ENCODE measurements at places on chromosomes 1 and 21. TPM values are rescaled to one million over a fixed set of nuclear protein-coding genes. Genes with fewer than 3 reads are reported as not detected.
A peak's percentile ranks its signal among the peaks of the same experiment; 100 is the strongest.

- H3K4me1 ChIP-seq = no peaks in the 10 kb centered on the region
- no peak overlapping the region for H3K4me3 ChIP-seq
- H3K27ac ChIP-seq = no peak overlapping the region
- DNase-seq = no peak
These were observed 62.8 kb upstream of the ZBTB40 start for GRCh38 chr1:22388671-22389450.

GRCh38 chr1:209353053-209353452 lies 230.5 kb upstream of the CAMK1G start:
- no peaks in the 10 kb centered on the region for H3K36me3 ChIP-seq
- no peak for DNase-seq
- H3K27me3 ChIP-seq = no peaks in the 10 kb centered on the region
- H3K27ac ChIP-seq = no peak overlapping the region
- no peak overlapping the region for H3K4me3 ChIP-seq

- peak overlapping the region; percentile 93 for H3K27ac ChIP-seq
- peaks cover 38% of the 10 kb centered on the region for H3K4me1 ChIP-seq
- no peak for DNase-seq
- peak overlapping the region; percentile 51 for H3K4me3 ChIP-seq
- no peaks in the 10 kb centered on the region for H3K36me3 ChIP-seq
These were observed 451 bp downstream of the ADAMTSL4 start for GRCh38 chr1:150549496-150550221.

DNA sequence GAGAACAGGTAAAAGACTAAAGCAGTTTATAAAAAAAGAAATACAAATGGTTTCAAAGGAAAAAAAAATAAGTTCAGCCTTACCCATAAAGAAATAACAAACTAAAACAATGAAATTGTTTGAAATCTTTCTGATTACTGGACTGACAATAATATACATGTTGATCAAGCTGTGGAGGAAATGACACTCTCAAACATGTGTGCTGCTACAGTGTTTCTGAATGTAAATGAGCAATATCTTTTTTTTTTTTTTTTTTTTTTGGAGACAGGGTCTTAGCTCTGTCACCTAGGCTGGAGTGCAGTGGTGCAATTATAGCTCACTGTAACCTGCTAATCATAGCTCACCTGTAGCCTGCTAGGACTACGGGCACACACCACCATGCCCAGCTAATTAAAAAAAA lies 6.5 kb downstream of the EPS15 start:
- DNase-seq = no peak
- no peak overlapping the region for H3K4me3 ChIP-seq
- H3K27ac ChIP-seq = no peak overlapping the region
- H3K4me1 ChIP-seq = peaks cover 35% of the 10 kb centered on the region

GRCh38 chr1:41474490-41475271 lies 9.8 kb downstream of the EDN2 start:
- no peak for DNase-seq
- peaks cover 53% of the 10 kb centered on the region for H3K4me1 ChIP-seq
- H3K36me3 ChIP-seq = no peaks in the 10 kb centered on the region

DNA sequence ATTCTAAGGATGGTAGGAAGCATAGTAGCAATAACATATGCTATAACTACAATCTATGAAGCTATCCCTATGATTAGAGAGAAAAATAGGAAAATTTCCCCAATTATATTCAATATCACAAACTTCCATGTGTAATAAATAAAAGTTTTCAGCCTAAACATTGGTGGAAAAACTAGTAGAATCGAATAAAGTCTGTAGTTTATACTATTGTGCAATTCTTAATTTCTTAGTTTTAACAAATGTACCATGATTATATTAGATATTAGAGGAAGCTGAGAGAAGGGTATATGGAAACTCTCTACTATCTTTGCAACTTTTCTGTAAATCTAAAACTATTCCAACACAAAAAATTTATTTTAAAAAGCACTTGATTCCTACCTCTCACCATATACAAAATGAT lies 13.8 kb upstream of the GFI1 start:
- no peak overlapping the region for H3K4me3 ChIP-seq
- no peaks in the 10 kb centered on the region for H3K27me3 ChIP-seq
- no peaks in the 10 kb centered on the region for H3K4me1 ChIP-seq
- no peak for DNase-seq
- H3K36me3 ChIP-seq = no peaks in the 10 kb centered on the region

- peaks cover 42% of the 10 kb centered on the region for H3K4me1 ChIP-seq
- DNase-seq = peak; percentile 34
- H3K27me3 ChIP-seq = no peaks in the 10 kb centered on the region
- H3K27ac ChIP-seq = peak overlapping the region; percentile 56
- no peaks in the 10 kb centered on the region for H3K36me3 ChIP-seq
These were observed 97.7 kb upstream of the SLC25A33 start for GRCh38 chr1:9441451-9442133.

DNA sequence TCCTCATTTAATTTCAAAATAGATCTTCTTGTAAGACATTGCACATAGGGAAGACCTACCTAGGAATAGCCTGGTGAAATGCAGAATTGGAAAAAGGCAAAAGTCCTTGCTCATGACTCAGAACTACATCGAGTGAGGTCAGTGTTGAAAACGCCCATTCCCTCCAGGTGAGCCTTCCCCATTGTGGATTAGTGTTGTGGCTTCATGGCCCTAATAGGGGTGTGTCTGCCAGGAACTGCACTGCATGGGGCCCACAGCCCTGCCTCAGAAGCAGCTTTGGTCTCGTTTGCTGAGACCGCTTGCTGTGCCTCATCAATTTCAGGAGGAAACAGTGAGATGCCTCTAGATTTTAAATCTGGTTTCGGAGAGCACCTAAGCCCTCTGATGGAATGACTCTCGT lies 17.0 kb downstream of the TFF3 start:
- H3K4me1 ChIP-seq = no peaks in the 10 kb centered on the region
- H3K36me3 ChIP-seq = no peaks in the 10 kb centered on the region
- peak; percentile 79 for DNase-seq
- no peak overlapping the region for H3K4me3 ChIP-seq
- no peaks in the 10 kb centered on the region for H3K27me3 ChIP-seq
- H3K27ac ChIP-seq = no peak overlapping the region

DNA sequence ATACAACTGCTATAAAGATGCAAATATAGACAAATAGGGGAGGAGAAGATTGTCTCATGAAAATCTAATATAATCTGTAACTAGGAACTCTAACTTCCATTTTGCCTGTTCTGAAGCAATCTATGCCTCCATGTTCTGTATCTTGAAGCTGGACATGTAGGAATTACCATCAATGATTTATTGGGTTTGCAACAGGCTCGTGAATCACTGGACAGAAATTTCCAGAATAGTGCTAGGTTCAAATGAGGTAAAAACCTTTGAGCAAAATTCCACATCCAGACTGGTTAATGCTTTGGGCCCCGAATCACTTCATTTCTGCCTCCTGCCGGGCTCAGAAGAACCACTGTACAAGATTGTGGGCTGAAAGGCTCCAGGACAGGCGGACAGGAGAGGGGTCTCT lies 110.7 kb upstream of the CTTNBP2NL start:
- no peak for DNase-seq
- no peak overlapping the region for H3K4me3 ChIP-seq
- no peak overlapping the region for H3K27ac ChIP-seq
- no peaks in the 10 kb centered on the region for H3K27me3 ChIP-seq
- no peaks in the 10 kb centered on the region for H3K36me3 ChIP-seq

- H3K27me3 ChIP-seq = no peaks in the 10 kb centered on the region
- no peak overlapping the region for H3K27ac ChIP-seq
- no peaks in the 10 kb centered on the region for H3K4me1 ChIP-seq
- no peak for DNase-seq
These were observed 103.2 kb downstream of the PKN2 start for GRCh38 chr1:88787023-88787903.

DNA sequence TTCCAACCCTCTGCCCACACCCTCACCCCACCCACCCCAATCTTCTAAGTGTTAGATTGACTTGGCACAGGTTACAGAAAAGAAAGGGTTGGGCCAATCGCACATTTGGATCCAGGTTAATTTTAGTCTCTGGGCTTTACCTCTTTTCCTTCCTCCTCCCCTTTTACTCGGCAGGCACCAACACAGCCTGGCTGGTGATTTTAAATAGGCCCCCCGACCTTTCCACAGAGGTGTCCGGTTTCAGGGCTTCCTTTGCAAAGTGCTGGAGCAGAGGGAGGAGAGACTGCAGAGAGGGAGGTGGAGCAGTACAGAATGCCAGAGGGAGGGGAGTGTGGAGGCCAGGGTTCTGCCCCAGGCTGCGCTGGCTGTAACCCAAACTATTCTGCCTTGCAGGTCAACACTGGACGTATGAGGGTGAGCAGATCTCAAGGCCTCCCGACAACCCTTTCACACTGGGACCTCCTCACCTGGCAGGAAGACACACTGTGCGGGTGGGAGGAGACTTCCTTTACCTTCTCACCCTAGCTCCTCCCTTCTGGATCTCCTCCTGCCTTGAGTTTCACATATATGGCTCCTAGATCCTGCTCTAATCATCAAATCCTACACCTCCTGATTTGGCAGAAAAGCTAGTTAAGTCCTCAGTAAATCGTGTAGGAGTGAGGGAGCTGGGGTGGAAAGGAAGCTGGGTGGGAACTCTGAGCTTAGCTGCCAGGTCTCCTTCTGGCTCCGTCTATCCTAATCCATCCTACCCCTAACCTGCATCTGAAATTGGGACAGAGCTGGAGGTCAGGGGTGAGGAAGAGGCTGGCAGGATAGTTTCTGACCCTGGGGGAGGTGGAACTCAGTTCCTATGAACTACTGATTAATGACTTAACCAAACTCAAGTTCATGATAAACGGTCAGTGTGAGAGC lies 2.4 kb downstream of the CA14 start:
- H3K27ac ChIP-seq = peak overlapping the region; percentile 39
- H3K36me3 ChIP-seq = peaks cover 11% of the 10 kb centered on the region
- peaks cover 23% of the 10 kb centered on the region for H3K27me3 ChIP-seq

DNA sequence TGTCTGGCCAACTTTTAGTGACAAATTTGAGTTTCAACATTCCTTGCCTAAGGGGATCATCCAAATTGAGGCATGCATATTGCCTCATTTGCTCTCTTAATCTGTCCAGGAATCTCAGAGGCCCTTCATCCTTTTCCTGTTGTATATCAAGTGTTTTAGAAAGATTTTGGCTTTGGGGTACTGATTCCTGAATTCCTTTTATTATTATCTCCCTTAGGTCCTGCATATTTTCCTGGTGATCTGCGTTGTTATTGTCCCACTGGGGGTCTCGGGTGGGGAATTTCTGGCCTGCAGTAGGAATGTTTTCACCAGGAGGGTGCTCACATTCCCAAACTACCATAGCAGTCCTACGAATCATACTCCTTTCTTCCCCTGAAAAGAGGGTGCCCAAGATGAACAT lies 4.4 kb upstream of the AADACL3 start:
- H3K27ac ChIP-seq = no peak overlapping the region
- no peak overlapping the region for H3K4me3 ChIP-seq
- no peak for DNase-seq

GRCh38 chr1:60359431-60359830 lies 285.9 kb upstream of the C1orf87 start:
- H3K4me3 ChIP-seq = no peak overlapping the region
- DNase-seq = peak; percentile 43
- no peaks in the 10 kb centered on the region for H3K27me3 ChIP-seq
- no peaks in the 10 kb centered on the region for H3K36me3 ChIP-seq
- no peaks in the 10 kb centered on the region for H3K4me1 ChIP-seq

DNA sequence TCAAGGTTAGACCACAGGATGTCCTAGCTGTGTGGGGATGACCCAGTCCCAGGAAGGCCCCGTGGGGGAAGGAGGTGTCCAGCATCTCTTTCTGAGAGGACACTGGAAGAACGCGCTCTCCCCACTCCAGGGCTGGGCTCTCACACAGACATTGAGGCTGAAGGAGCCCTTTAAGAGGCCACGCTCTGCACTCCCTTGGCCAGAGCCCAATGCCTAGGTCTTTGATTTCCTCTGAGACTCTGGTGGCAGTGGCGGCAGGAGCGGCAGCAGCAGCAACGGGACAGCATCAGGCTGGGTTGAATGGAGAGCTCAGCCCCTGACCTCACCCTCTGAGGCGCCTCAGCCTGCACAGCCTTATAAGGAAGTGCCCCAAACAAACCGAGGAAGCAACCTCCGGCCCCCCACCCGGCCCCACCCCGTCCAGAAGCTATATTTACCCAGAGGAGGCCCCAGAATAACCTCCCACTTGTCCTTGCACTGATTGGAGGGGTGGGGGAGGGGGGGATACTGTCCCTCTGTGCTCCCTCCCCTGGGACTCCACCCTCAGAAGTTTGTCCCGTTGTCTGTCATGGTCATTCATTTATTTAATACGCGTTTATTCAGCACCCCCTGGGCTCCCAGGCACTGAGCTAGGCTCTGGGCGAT lies 12.3 kb downstream of the NES start:
- peaks cover 9% of the 10 kb centered on the region for H3K27me3 ChIP-seq
- no peak overlapping the region for H3K4me3 ChIP-seq

GRCh38 chr1:69109277-69109676 lies 458.4 kb upstream of the LRRC7 start:
- DNase-seq = no peak
- no peaks in the 10 kb centered on the region for H3K27me3 ChIP-seq
- H3K4me1 ChIP-seq = no peaks in the 10 kb centered on the region
- H3K36me3 ChIP-seq = no peaks in the 10 kb centered on the region
- H3K4me3 ChIP-seq = no peak overlapping the region

DNA sequence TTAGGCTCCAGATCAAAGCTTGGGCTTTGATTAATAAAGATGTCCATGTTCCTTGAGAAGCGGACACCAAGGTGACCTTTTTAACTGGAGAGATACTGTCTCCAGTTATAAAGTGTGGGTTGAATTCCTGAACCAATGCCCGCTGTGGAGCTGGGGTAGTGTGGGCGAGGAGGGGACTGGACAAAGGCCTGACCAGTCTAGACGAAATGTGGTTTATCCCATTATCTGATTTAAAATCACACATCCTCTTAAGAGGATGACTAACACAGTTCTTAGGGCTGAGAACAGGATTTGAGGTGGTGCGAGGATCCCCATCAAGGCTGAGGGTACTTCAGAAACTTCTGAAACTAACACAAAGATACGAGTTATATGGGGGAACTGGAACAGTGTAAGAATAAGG lies 84.5 kb upstream of the GCLM start:
- H3K27ac ChIP-seq = no peak overlapping the region
- DNase-seq = no peak
- no peaks in the 10 kb centered on the region for H3K4me1 ChIP-seq
- peaks cover 13% of the 10 kb centered on the region for H3K27me3 ChIP-seq
- no peaks in the 10 kb centered on the region for H3K36me3 ChIP-seq

GRCh38 chr1:206713070-206713469 lies 28.4 kb downstream of the MAPKAPK2 start:
- DNase-seq = no peak
- peaks cover 100% of the 10 kb centered on the region for H3K4me1 ChIP-seq
- no peaks in the 10 kb centered on the region for H3K36me3 ChIP-seq
- peak overlapping the region; percentile 69 for H3K27ac ChIP-seq

DNA sequence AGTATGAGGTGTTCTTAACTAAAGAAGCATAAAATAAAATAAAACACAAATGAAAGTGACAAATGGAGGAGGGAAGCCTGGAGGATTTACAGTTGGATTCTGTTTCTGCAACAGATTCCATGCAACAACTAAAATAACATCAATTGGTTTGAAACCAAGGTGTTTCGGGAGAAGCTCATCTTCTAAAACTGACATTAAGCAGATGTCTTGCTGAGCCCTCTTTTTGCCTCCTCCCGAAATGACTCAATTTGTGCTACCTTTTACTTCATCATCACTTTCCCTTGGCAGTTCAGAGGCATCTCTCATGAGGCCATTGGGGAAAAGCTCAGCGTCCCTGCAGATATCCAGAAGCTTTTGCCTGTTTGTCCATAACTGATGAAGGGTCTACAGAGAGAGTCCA lies 121.6 kb upstream of the ADAR start:
- no peak overlapping the region for H3K4me3 ChIP-seq
- peak overlapping the region; percentile 70 for H3K27ac ChIP-seq
- H3K27me3 ChIP-seq = no peaks in the 10 kb centered on the region
- peaks cover 4% of the 10 kb centered on the region for H3K4me1 ChIP-seq
- no peaks in the 10 kb centered on the region for H3K36me3 ChIP-seq
- no peak for DNase-seq

SLC1A7 gene
- total RNA-seq = not detected

KCNJ15 gene
- not detected for total RNA-seq

SPRR1A gene
- total RNA-seq = not detected

COL9A2 gene
- total RNA-seq = 7.2 TPM

RAP1GAP gene
- total RNA-seq = 22.3 TPM
